Activated naive CD4-positive, alpha-beta T cell treated with anti-CD3 and anti-CD28 coated beads for 36 hours (primary cell): ENCODE measurements at places on chromosomes 4 and X. TPM values are rescaled to one million over a fixed set of nuclear protein-coding genes. Genes with fewer than 3 reads are reported as not detected.

DNA sequence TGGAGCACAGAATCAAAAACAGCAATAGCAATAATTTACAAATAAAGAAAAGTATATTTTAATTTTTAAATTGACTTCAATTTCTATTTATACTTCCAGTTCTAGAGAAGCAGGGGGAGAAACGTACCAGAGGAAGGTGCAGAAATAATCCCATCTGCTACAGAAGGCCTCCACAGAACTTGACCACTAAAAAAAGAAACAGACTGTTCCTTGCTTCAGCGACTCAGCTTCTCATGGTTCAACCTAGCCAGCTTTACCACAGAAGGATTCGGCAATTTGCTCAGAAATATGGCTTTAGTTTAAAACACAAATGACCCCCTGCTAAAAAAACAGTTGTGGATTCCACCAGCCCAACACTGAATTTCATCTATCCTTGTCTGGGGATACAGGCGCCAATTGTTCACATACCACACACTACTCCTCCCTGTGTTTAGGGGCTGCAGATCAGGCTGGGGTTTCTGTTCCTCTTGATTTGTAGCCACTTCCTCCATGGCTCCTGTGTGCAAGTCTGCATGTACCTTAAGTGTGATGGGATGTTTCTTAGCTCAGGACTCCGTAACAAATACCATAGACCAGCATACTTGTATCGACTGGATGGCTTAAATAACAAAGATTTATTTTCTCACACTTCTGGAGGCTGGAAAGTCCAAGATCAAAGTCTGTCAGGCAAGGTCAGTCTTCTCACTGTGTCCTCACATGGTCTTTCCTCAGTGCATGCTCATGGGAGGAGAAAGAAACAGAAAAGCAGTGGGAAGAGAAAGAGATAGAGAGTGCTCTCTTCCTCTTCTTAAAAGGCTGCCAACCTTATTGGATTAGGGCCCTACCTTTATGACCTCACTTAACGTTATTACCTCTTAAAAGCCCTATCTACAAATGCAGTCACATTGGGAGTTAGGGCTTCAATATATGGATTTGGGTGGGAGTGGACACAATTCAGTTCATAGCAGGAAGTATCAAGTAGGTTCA lies 79.1 kb downstream of the AMOT start:
- no peaks in the 10 kb centered on the region for H3K4me1 ChIP-seq
- DNase-seq: no peak
- H3K36me3 ChIP-seq: no peaks in the 10 kb centered on the region
- no peak overlapping the region for H3K27ac ChIP-seq

DNA sequence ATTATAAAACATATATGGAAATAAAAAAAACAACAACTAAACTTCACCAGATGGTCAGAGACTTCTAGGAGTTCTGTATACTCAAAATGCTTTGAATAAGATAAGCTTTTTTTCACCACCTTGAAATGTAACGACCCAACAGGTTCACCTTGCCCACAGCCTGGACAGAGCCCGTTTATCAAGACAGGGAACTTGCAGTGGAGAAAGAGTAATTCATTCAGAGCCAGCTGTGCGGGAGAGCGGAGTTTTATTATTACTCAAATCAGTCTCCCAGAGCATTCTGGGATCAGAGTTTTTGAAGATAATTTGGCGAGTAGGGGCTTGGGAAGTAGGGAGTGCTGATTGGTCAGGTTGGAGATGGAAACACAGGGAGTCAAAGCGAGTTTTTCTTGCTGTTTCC lies 38.5 kb downstream of the AGA start:
- H3K27me3 ChIP-seq: peaks cover 3% of the 10 kb centered on the region
- peaks cover 1% of the 10 kb centered on the region for H3K36me3 ChIP-seq
- no peak for DNase-seq
- H3K4me3 ChIP-seq: no peak overlapping the region
- H3K27ac ChIP-seq: no peak overlapping the region

CNGA1 gene
- 0.26 TPM for total RNA-seq

GRCh38 chr4:88276952-88277710 lies 7.2 kb downstream of the PPM1K start:
- H3K4me3 ChIP-seq: no peak overlapping the region
- DNase-seq: no peak
- H3K27ac ChIP-seq: no peak overlapping the region
- peaks cover 44% of the 10 kb centered on the region for H3K4me1 ChIP-seq
- H3K36me3 ChIP-seq: peaks cover 22% of the 10 kb centered on the region

DNA sequence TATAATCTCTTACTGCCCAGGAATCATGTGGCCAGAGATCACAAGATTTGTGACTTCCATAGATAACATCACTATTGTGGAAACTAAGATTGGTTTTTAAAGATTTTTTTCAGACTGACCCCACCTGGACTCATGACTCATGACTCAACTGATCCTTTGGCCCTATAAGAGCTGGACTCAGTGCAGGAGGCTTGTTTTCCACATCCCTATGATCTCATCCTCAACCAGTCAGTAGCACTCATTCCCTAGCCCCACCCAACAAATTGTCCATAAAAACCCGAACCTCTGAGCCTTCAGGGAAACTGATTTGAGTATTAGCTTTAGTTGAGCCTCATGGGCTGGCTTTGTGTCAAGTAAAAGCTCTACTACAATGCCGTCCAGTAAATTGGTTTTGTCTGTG lies 7.9 kb upstream of the NOCT start:
- no peaks in the 10 kb centered on the region for H3K27me3 ChIP-seq
- H3K36me3 ChIP-seq: no peaks in the 10 kb centered on the region
- no peak overlapping the region for H3K4me3 ChIP-seq
- no peak overlapping the region for H3K27ac ChIP-seq

- no peak overlapping the region for H3K4me3 ChIP-seq
- no peaks in the 10 kb centered on the region for H3K27me3 ChIP-seq
- no peak overlapping the region for H3K27ac ChIP-seq
- H3K4me1 ChIP-seq: no peaks in the 10 kb centered on the region
- no peaks in the 10 kb centered on the region for H3K36me3 ChIP-seq
- DNase-seq: no peak
Observed at GRCh38 chr4:85777908-85778631, 303.1 kb downstream of the ARHGAP24 start.

DNA sequence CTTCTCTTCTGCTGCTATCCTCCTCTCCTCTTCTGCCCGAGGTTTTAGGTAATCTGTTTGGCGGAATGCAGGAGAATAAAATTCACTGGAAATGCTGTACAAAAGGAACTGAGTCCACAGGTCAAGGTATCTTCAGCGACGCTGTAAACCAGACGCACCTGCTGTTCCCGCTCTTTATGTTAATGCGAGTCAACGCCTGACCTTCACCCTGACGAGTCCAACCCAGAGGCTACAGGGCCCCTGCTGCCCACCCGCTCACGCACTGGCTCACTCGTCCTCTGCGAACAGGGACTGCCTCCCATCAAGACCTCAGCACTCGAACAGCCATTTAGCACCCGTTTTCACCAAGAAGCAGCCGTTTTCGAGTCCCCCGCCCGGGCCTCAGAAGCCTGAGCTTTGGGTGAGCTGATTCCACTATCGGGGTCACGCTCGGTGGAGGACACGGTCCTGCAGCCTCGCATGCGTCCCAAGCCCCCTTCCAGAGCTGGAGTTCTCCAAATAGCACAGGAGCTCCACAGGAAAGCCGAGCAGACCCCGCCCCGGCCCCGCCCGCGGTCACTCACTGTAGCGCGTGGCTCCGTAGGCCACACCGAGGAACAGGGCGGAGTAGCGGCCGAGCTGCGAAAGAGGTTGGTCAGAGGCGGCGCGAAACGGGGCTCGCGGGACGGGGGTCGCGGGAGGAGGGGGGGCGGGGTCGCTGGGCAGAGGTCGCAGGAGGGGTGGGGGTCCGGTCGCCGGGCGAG lies 556 bp downstream of the ATP5ME start:
- peak overlapping the region; percentile 84 for H3K4me3 ChIP-seq
- H3K36me3 ChIP-seq: peaks cover 23% of the 10 kb centered on the region
- peak overlapping the region; percentile 66 for H3K27ac ChIP-seq
- peaks cover 15% of the 10 kb centered on the region for H3K4me1 ChIP-seq
- no peaks in the 10 kb centered on the region for H3K27me3 ChIP-seq

GRCh38 chrX:107675823-107676555 lies 47.7 kb downstream of the PRPS1 start:
- no peaks in the 10 kb centered on the region for H3K36me3 ChIP-seq
- peak overlapping the region; percentile 94 for H3K27ac ChIP-seq
- H3K4me3 ChIP-seq: peak overlapping the region; percentile 88

- no peaks in the 10 kb centered on the region for H3K4me1 ChIP-seq
- no peak overlapping the region for H3K27ac ChIP-seq
Observed at GRCh38 chrX:47080215-47080914, 2.1 kb downstream of the RGN start.

DNA sequence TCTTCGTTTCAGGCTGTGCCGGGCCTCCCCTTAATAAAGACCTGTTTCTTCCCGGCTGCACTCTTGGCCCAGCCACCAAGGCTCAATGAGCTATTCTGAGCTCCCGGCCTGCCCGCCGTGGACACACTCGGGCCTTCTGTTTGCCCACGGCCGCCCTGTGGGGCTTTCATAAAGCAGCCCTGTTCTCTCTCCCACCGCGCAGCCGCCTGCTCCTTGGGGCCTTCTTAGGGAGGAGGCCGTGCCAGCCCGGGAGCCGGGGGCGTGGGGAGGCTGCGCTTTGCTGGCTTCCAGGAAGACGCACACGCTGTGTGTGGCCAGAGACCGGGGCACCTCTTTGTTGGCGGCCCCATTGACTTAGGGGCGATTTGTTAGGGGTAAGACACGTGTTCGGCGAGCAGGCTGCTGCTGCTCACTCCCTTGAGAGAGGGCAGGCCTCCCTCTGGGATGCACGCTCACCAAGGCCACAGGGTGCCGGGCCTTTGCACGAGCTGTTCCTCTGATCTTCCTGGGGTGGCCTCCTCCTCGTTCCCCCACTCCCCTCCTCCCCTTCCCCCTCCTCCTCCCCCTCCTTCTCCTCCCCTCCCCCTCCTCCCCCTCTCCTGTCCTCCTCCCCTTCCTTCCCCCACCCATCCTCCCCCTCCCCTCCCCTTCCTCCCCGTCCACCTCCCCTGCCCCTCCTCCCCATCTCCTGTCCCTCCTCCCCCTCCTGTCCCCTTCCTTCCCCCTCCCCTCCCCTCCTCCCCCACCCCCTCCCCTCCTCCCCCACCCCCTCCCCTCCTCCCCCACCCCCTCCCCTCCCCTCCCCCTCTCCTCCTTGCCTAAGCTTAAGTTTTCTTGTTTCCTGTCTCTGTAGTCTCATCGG lies 11.3 kb downstream of the BLOC1S4 start:
- no peak overlapping the region for H3K27ac ChIP-seq
- no peak overlapping the region for H3K4me3 ChIP-seq
- DNase-seq: no peak
- H3K36me3 ChIP-seq: no peaks in the 10 kb centered on the region
- H3K27me3 ChIP-seq: no peaks in the 10 kb centered on the region
